ENCODE measurements at places on chromosomes 1 and 21.

GRCh38 chr1:37152491-37152890 is 118.2 kb upstream of the GRIK3 start:
- no peak for DNase-seq

DNA sequence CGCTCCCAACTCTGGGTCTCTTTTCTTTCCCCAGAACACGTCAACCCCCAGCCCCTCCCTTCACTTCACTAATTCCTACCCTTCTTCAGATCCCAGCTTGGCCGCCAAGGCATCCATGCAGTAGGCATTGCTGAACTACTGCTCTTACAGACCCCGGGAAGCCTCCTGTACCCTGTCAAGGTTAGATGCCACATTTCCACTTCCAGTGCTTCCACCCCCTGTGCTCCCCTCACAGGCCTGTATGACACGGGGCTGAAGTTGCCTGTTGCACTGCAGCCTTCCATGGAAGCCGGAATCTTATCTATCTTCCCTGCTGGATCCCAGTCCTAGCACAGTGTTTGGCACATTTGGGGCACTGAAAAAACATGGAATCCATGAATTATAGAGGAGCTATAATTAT is 99.0 kb upstream of the SOD1 start:
- DNase-seq = no peak

DNA sequence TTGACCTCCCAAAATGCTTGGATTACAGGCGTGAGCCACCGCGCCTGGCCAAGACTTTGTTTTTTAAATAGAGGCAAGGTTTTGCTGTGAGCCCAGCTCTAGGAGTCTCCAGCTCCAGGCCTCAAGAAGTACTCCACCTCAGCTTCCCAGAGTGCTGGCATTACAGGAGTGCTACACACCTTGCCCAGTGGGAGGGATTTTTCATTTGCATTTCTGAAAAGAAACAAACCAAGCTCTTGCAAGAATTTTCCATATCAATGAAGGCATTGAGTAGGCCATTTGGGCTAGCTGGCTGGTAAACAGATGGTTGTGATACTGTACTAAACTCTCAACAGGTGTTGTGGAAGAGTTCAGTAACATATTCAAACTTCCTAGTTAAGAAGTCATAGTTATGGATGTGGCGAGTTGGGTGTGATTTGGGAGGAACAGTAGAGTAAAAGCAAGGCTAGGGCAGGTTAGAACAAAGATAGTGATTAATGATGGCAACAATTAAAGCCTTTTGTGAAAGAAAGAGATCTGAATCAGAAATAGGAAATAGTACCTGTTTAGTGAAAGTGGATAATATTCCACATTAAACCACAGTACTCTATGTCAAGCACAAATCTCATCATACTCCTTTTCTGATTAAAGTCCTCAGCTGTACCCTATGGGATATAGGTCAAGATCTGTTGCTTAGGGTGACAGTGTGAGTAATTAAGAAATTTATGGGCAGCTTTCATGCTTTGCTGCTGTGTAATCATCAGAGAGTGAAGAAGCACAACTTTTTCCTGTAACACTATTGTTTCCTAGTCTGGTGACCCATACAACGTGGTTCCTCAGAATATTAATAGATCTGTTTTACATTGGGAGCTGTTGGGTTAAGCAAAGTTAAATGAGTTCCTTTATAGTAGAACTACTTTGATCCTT is 10.7 kb downstream of the AKIRIN1 start:
- no peak for DNase-seq

GRCh38 chr1:219668446-219668845 is 55.5 kb upstream of the ZC3H11B start:
- no peak for DNase-seq

GRCh38 chr1:182227864-182228547 is 163.6 kb downstream of the GLUL start:
- DNase-seq = no peak

DNA sequence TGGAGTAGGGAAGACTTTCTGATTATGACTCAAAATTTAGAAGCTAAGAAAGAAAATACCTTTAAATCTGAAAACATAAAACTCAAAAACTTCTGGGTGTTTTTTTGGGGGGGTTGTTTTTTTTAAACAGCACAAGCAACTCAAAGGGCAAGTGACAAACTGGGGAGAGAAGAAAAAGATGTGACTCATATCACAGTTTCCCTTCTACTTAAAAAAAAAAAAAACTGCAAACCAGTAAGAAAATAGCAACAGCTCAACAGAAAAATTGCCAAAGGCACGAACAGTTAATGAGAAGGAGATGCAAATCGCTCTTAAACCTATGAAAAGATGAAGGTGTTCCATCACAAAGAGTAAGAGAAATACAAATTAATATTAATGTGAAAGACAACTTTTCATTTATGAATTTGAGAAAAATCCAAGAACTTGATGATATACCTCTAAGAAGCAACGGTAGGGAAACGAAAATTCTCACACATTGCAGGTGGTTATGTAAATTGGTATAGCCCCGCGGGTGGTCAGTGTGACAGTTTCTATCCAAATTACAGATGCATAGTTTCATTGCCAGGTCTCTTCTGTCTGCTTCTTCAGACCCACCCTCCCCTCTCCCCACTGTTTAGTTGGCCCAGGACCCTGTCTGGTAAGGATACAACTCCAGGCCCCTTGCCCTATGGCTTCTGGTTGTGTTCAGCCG is 9.0 kb downstream of the IFNAR2 start:
- no peak for DNase-seq

DNA sequence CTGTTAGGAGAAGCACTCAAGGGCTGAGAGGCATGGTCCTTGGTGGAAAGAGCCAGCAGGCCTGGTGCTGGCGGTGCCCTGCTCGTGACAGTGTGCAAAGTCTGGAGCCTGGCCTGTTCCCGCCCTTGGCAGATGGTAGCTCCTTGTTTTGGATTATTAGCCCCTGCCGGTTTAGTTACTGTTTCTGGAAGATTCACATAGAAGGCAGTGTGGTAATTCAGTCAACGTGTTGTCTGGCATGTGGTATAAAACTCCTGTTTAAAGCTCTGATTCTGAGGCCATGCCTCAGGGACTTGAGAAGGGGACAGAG is 6.8 kb downstream of the PKNOX1 start:
- DNase-seq = no peak

- DNase-seq = no peak
These were observed 48.1 kb downstream of the NFIA start for GRCh38 chr1:61130338-61131000.

- no peak for DNase-seq
These were observed 24.1 kb downstream of the SLC9A1 start for GRCh38 chr1:27130798-27131197.

GRCh38 chr21:42032968-42033367 is 22.8 kb upstream of the ZBTB21 start:
- no peak for DNase-seq

GRCh38 chr1:17437580-17438317 is 1.7 kb downstream of the RCC2 start:
- no peak for DNase-seq

GRCh38 chr1:94324178-94324544 is 86.8 kb upstream of the ARHGAP29 start:
- DNase-seq = no peak

DNA sequence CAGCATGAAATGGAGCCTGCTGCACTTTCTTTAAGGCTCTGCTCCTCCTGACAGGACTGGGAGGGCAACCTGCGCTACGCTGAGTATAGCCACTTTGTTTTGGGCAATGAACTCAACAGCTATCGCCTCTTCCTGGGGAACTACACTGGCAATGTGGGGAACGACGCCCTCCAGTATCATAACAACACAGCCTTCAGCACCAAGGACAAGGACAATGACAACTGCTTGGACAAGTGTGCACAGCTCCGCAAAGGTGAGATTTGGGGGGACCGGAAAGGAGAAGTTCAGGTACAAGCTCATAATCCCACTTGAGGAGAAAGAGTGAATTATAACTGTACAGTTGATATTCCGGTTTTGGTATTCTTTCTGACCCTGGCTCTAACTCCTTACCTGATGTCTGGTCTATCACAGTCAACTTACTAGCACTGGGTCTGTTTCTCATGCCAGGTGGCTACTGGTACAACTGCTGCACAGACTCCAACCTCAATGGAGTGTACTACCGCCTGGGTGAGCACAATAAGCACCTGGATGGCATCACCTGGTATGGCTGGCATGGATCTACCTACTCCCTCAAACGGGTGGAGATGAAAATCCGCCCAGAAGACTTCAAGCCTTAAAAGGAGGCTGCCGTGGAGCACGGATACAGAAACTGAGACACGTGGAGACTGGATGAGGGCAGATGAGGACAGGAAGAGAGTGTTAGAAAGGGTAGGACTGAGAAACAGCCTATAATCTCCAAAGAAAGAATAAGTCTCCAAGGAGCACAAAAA is 5.4 kb downstream of the ANGPTL7 start:
- DNase-seq = no peak

DNA sequence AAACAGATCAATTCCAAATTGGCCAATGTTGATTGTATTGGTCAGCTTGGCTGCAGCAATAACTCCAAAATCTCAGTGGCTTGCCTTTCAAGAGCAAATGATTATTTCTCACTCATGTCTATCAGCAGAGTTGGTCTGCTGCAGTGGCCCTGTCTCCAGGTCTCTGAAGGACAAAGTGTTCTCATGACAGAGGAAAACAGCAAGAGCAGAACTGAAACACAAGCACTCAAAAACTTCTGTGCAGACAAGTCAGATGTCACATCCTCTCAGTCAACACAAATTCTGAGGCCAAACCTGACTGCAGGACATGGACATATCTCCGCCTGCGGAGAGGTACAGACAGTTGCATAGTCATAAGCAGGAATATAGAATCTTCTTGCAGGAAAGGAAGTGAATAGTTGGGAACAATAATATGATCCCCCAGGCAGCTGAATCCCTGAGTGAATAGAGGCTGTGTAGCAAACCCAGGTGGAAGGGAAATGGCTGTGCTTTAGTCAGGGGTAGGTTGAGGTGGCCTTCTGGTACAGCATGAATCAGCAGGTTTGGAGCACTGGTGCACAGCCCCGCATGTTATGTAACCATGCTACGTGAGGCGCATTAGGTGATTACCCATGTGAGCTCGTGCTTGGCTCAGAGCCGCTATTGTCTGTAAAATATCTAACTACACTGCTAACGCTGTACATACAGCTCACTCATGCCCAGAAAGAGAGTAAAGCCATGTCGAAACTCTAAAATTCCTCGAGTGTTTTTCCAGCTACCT is 17.1 kb upstream of the UBE2U start:
- DNase-seq = peak; percentile 87

DNA sequence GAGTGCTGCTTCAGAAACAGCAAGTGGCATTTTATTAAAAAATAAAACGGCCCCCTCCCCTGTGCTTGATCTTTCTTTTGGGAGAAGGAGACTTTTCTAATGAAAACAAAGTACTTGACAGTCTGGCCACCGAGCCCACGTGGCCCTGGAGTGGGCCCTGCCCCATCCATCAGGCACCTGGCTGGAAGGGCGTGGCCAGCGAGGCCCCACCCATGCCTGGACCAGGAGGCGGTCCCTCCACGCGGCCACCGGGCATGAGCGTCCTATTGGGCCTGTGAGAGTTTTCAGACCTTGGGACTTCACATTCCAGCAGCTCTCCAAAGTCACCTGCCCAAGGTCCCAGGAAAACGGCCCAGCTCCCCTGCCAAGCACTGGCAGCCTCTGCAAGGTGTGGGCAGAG is 144.7 kb downstream of the CASZ1 start:
- DNase-seq = no peak

- DNase-seq = no peak
These were observed 535.5 kb downstream of the PTPRC start for GRCh38 chr1:199174336-199174735.

DNA sequence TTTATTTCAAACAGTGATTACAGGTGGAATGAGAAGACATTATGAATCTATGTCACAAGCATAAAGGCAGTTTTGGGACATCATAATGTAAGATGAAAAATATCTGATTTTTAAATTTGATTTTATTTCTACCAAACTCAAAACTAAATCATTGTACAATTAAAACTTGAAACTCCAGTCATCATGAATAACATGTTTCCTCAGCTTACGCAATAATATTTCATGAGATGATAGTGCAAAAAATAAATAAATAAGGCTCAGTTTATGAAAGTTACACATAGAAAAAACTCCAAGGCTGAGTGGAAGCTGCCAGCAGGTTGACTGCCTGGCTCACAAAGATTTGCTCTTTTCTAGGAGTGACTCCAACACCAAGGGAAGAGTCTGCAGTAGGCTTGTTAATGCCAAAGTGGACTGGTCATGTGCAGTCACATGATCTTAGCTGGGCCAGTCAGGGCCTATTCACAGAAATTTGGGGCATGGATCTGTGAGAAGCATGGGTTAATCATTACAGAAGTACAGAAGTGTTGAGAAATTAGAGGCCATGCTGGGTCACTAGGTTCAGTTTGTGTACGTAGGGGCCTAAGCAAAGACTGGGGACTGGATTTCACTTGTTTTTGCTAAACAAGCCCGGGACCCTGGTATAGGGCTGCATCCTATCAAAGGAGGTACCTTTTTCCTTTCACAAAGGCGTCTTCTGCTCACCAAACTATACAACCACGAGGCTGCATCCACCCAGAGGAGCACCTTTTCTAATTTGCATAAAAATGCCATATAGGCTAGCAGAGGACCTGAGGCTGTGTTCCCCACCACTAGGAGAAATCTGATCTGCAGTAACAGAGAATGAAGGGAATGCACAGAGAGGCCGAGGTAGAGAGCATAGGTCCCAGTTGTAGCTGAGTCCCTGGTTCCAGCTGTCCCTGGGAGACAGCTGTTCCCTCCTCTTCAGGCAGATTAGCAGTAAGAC is 4.9 kb upstream of the ABCA4 start:
- peak; percentile 45 for DNase-seq

GRCh38 chr1:243848165-243848857 is 1.7 kb downstream of the AKT3 start:
- DNase-seq = no peak

GRCh38 chr21:17688912-17689874 is 76.5 kb upstream of the BTG3 start:
- peak; percentile 81 for DNase-seq

Measured in trophoblast cell (in vitro differentiated cells and primary cell).